ENCODE measurements at places on chromosomes 11 and 22.

- no peak for DNase-seq
Measured at GRCh38 chr22:21000207-21000986, 1.5 kb downstream of the THAP7 start.

GRCh38 chr11:134632347-134633119 is 220.5 kb upstream of the B3GAT1 start:
- no peak for DNase-seq

DNA sequence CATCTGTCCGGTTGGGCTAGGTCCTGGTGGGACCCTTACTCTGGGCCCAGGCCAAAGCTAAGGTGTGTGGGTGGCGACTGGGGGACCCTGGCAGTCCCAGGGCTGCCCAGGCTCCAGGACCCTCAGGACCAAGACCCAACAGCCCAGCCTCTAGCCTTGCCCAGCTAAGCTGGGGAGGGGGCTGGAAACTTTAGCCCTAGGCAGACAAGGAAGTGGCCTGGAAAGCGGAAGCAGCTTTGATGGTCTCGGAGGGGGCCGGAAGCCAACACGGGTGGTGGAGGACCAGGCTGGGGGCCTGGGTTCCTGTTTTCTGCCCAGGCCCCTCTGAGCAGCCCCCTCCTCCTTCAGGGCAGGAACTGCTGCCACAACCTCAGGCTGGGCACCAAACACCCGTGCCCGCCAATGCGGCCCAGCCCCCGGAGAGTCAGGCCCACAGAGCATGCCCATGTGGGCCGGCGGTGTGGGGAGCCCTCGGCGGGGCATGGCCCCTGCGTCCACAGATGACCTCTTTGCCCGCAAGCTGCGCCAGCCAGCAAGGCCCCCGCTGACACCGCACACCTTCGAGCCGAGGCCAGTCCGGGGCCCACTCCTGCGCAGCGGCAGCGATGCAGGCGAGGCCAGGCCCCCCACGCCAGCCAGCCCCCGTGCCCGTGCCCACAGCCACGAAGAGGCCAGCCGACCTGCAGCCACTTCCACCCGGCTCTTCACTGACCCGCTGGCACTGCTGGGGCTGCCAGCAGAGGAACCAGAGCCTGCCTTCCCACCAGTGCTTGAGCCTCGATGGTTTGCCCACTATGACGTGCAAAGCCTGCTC is 2.8 kb downstream of the SIPA1 start:
- peak; percentile 55 for DNase-seq

DNA sequence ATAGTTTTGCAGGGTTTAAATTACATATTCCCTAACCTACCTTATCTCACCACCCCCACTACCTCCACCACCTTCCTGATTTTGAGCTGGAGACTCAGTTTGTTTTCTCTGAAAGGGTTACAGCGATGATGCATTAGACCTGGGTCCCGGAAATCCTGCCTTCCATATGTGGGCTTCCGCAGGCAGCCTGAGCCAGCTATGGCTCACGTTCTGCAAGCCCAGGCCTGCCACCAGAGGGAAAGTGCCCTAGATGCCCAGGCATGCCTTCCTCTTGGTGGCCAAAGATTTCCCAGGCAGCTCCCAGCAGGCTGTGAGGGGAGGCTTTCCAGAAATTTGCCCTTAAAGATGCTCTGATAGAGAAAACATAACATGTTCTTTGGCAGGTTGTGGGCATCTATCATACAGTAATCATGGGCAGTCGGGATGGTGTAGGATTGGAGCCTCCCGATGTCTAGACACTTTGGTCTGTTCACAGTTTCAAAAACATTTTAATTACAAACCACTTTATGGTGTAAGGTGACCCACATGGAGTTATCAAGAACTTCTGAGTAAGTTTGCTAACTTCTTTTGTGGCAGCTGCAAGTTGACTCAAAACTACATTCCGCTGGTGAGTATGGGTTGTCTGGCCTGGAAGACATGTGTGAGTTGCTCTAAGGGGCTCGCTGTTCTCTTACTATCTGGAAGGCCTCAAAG is 79.3 kb downstream of the MICAL2 start:
- no peak for DNase-seq

GRCh38 chr11:94090401-94090800 is 38.2 kb upstream of the PANX1 start:
- no peak for DNase-seq

DNA sequence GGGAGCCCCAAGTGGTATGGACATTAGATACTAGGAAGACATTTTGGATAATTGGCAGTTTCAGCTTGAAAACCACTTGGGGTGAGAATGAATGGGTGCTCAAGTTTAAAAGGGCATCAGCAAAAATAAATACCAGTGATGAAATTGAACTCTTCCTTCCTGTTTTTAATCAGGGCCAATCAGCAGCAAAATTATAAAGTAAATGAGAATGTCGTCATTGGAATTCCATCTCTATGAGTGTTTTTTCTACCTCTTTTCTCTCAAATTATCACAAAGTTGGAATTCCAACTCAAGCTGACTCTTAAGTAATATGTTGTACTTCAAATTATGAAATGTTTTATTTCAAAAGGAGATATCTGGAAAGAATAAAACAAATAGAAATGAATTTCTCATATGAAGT is 730.6 kb downstream of the METTL15 start:
- no peak for DNase-seq

- DNase-seq, result no peak
Measured at GRCh38 chr11:108931168-108931567, 266.3 kb downstream of the DDX10 start.

GRCh38 chr11:133911171-133911570 is 45.6 kb downstream of the IGSF9B start:
- no peak for DNase-seq

DNA sequence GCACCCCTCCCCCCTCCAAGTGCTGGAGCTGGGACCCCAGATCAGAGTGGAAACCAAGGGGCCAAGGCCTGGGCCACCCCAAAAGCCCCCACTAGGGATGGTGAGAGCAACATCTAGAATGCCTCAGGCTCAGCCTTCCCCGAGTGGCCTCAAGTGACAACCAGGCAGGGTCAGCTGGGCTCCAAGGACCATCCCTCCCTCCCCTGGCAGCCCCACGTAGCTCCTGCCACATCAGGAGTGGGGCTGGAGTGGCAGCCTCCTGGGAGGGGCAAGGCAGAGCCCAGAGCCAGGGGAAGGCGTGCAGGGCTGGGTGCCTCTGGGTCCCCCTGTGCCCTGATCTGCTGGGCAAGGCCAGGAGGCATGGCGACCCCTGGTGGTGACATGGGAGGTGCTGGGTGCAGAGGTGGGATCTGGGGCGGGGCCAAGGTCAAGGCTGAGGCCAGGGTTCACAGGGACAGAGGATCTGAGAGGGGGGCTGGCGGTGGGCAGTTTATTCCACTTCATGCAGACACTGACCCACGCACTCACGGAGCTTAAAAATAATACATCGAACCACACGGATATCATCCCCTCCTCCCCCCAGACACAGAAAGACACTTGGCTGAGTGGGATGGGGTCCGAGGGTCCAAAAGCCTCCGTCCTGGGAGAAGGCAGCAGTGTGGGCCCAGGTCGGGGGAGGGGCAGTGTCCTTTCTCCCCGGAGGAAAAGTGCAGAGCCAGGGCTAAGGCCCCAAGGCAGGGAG is 15.8 kb upstream of the EHD1 start:
- peak; percentile 92 for DNase-seq

- DNase-seq, result no peak
Measured at GRCh38 chr22:45192701-45193187, 29.0 kb downstream of the NUP50 start.

DNA sequence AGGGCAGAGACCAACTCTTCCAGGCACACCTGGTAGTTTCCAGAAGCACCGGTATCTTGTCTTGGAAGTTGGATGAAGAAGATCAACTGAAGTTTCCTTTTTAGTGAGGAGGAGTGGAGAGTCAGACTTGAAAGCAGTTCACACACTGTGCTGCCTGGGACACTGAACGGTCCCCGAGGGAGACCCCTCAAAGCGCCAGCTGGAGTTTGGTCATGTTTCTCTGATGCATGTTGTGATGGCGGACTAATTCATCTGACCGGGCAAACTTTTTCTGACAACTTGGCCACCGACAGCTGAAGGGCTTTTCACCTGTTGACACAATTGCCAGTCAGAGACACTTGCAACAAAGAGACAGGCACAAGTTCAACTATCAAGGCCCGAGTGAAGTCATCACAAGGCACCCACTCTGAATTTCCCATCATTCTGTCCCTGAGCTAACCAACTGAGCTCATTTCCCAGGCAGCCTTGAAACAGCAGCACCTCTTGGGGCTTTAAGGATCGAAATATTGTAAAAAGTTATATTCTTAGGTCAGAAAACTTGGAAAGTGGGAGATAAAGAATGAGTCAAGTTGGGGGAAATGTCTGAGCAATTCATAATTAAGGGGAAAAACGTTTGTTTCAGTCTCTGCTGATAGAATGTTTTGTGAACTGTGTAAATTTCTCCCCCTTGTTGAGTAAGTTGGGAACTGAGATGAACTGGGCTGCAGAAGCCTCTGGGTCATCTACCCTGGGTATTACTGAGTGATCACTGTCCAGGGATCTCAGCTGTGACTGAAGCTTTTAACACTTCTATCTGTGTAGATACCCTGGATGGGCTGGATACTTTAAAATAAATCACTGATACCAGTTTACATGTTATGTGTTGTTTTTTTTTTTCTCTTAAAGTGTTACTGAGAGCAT is 46.2 kb downstream of the WT1 start:
- DNase-seq, result no peak

DNA sequence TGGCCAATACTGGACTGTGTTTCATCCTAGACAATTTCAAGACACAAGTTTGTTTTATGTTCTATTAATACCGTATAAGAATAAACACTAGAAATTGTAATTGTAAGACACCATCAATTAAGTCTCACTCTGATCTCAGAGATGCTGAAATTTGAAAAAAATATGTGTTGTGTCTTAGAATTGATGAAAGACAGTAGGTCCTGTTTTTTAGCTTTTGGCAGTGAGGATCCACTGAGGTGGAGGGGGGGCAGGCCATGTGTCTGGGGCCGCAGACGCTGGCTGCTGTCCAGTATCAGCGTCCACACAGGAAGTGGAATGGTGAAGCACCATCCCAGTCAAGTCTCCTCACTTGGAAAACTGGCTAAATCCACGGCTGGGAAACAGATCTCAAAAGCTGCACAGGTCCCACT is 22.5 kb upstream of the ALG8 start:
- peak; percentile 59 for DNase-seq

- DNase-seq, result peak; percentile 67
Measured at GRCh38 chr11:12008790-12009616, 577 bp upstream of the DKK3 start.

DNA sequence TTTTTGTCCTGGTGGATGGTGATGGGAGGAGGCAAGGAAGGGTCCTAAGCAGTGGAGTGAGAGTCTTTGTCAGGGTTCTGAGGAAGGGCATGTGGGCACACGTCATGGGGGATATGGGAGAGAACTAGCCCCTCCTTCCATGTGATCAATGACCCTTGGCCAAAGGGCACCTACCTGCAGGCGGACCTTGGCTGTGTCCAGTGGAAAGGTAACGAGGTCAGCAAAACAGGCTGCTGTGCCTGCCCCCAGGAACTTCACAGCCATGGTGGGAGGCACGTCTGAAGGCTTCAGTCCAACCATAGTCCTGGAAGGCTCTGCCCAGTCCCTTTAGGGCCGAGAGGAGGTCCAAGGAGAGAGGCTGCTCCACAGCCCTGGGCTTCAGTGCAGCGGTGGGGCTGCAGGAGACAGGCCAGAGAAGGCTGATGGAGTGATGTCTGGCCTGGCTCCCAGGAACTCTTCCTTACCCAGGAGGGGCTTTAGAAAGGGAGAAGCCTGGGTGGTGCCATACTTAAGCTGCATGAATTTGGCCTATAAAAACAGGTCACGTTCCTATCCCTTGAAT is 2.1 kb downstream of the UCP3 start:
- no peak for DNase-seq

All from left cardiac atrium (tissue), 4 donors.